ENCODE measurements at places on chromosomes 6 and 20.

DNA sequence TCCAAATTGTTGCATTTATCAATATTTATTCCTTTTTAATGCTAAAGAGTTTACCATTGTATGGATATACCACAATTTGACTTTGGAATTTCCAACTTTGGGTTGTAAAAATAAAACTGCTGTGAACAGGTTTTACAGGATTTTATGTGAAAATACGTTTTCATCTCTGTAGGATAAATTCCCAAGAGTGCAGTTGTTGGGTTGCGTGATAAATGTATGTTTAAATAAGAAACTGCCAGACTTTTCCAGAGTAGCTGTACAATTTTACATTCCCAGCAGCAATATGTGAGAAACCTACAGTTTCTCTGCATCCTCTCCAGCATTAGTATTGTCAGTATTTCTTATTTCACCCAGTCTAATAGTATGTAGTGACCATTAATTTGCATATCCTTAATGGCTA, 12.6 kb downstream of the TAB2 start:
- no peak for DNase-seq

DNA sequence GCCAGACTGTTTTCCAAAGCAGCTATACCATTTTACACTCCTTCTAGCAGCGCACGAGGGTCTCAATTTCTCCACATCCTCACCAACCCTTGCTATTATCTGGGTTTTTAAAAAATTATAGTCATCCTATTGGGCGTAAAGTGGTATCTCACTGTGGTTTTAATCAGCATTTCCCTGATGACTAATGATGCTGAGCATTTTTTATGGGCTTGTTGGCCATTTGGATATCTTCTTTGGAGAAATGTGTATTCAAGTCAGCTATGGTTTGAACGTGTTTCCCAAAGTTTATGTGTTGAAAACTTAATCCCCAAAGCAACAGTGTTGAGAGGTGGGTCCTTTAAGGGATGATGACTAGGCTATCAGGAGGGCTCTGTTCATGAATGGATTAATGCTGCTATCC, 6.7 kb downstream of the MCUR1 start:
- DNase-seq: no peak

GRCh38 chr6:163814494-163815364, 400.2 kb downstream of the QKI start:
- DNase-seq: no peak

DNA sequence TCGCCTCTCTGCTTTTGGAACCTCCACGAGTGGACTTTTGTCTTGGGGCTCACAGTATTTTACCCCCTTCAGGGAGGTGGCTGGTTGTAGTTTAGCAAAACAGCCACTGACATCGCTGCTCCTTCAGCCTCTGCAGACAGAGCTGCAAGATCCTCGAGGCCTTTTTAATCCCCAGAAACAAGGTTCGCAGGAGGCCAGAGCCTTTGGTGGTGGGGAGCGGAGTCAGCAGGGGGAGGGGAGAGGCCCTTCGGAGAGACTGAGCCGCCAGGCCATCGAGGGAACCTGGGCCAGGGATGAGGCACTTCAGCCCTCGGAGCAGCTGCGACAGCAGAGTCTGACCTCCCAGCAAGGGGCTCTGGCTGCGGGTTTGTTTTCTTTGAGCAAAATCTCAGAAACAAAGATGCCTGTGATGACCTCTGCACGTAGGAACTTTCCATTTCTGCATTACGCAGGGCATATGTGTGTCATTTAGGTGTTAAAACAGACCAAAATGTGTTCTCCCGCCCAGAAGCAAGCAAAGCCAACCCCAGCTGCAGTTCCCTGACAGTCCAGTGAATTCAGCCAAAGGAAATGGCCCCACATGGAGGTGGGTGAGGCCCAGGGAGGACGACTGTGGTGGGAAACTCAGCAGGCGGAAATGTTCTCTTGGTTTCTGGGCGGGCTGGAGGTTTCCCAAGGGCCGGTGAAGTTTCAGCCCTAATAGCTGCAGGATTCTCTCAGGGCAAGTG, 171.2 kb upstream of the SULF2 start:
- DNase-seq: no peak

GRCh38 chr6:127202676-127203075, 64.0 kb upstream of the RNF146 start:
- DNase-seq: no peak
